ENCODE measurements at places on chromosomes 3 and 15. TPM values are rescaled to one million over a fixed set of nuclear protein-coding genes. Genes with fewer than 3 reads are reported as not detected.

DNA sequence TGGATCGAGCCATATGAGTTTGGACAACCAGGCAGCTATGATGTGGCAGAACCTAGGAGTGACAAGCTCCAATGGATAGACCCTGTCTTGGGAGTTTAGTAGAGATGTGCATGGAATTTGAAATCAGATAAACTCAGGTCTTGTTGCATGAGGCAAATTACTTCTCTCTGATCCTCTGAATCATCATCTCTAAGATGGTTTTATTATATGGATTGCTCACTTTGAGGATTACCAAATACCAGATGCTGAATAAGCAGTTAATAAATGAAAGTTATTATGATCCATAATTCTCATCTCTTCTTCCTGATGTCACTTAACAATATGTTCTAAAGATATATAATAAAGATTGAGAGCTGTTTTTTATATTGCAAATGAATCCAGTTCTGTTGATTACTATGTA, 622.2 kb downstream of the NTRK3 start:
- peak; percentile 4 for DNase-seq

- DNase-seq: peak; percentile 67
These were observed 43.4 kb upstream of the SEC22A start for GRCh38 chr3:123158330-123158729.

DNA sequence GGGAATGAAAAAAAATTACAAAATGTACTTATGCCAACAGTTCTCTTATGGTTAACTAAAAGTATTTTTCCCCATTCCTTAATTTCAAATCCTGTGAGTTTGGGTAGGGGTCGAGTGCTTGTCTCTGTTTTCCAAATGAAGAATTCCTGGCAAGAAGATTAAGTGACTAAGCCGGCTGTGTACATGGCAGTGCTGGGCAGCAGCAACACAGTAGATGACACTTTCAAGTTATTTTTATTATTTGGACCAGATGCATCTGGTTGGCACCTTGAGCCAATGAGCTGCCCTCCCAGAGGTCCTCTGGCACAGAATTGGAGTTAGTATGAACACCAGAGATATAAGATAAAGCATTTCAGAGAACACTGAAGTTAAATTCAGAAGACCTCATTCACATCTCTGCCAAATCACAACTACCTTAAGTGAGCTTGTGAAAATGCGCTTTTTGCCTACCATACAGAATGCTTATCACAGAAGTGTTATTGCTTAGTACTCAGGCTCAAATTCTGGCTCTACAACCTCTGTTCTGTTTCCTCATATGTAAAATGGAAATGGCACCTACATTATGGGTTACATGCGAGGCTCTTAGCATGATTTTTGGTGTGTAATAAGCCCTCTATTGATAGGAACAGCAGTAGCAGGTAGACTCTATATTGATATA, 256.9 kb downstream of the UBE2E2 start:
- no peak for DNase-seq

- no peak for DNase-seq
These were observed 81.9 kb upstream of the CDV3 start for GRCh38 chr3:133491481-133492059.

GRCh38 chr3:133531981-133532380, 41.5 kb upstream of the CDV3 start:
- DNase-seq: no peak

DNA sequence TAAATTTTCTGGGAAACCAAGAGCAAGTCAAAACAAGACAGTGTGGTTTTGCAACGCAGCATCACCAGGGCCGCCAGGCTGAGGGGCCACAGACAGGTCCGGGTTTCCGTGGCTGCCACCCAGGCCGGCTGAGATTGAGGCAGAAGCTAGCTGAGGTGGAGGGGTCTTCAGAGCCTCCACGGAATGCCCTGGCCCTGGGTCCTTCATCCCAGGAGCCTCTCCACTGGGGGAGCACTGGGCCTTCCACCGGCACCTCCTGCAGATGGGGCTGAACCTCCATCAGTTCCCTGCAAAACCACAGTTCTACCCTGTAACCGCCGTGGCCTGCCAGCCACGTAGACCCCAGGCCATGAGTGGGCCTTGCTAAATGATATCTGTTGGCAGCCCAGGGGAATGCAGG, 152.7 kb downstream of the CHSY1 start:
- no peak for DNase-seq

DNA sequence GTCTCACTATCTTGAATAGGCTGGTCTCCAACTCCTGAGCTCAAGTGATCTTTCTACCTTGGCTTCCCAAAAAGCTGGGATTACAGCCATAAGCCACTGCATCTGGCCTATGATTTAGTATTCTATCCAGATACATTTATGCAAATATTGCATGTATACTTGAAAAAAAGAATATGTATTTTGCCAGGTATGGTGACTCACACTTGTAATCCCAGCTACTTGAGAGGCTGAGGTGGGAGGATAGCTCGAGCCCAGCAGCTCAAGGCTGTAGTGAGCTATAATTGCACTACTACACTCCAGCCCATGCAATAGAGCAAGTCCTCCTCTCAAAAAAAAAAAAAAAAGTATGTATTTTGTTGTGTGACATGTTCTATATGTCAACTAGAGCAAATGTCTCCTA, 54.4 kb downstream of the SLC15A2 start:
- peak; percentile 52 for DNase-seq

SGO1 gene
- 12.6 TPM for total RNA-seq

- DNase-seq: no peak
These were observed 108.9 kb upstream of the ABHD17C start for GRCh38 chr15:80586161-80586560.

Data from PC-3 (cell line).